Nephron progenitor cell (in vitro differentiated cells): ENCODE measurements at places on chromosomes 3 and 15.

DNA sequence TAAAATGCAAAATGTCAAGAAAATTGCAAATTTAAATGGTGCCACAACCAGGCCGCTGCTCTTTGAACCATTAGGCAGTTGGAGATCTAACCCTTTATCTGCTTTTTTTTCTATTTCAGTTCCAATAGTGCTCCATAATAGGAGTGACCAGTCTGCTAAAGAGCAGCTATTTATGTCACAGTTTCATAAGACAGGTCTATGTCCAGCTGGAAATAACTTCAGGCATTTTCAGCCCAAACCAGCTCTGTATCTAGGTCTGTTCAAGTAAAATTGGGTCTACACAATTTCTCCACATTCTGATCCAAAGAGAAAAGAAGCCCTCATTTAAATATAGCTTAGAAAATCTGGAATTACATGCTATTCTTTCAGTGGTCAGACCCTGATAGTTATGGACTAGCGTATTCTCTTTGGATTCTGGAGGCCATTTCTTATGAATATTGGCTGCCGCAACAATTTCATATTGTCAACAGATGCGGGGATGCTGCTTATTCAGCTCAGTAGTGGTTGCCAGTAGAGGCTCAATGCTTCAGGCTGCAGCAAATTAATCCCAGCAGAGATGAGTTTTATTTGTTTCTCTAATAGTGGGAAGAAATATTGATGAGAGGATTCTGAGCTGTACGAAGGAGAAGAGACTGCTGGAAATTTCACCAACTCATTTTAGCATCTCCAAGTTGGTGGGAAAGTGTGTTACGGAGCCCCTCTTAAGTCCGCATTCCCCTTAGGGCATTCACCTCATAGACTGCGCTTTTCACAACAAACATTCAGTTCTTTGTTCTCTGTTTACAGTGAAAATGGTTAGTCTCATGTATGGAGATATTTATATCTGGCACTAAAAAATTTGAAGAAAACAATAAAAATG is 887.0 kb downstream of the ROBO1 start:
- no peak for DNase-seq

DNA sequence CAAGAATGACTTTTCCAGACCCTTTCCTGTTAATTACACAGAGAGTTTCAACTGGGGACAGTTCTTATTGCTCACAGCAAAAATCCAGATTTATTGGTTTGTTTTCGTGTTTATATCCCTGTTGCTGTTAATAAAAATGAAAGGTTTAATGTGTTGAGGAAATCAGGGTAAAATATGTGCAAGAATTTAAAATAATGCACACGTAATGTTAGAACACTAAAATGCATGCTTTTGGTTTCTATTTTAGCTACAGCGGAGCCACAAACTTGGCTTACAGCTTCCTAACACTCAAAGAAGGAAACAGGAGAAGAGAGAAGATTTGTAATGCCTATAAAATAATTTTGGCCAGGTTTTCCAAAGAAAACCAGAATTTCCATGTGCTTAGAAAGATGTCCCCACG is 62.7 kb downstream of the CASR start:
- no peak for DNase-seq

DNA sequence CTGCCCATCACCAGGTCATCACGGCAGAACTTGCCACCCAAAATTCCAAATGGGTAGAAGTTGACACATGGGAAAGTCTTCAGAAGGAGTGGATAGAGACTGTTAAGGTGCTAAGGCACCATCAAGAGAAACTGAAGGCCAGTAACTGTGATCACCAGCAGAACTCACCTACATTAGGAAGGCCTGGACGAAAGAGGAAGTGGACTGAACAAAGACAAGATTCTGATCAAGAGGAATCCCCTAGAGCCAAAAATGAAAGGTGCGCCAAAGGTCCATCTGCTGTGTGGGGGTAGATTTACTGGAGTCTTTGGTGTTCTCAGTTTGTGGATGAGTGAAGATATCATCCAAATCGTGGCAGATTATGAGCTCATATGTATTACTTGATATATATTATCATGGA is 46.3 kb upstream of the P3H2 start:
- no peak for DNase-seq

GRCh38 chr3:44680921-44681455 is 31.5 kb upstream of the ZNF502 start:
- DNase-seq = no peak

GRCh38 chr3:170502297-170502696 is 83.6 kb downstream of the SLC7A14 start:
- no peak for DNase-seq

- no peak for DNase-seq
Observed at GRCh38 chr3:145088917-145089316, 1072.1 kb downstream of the PLOD2 start.

DNA sequence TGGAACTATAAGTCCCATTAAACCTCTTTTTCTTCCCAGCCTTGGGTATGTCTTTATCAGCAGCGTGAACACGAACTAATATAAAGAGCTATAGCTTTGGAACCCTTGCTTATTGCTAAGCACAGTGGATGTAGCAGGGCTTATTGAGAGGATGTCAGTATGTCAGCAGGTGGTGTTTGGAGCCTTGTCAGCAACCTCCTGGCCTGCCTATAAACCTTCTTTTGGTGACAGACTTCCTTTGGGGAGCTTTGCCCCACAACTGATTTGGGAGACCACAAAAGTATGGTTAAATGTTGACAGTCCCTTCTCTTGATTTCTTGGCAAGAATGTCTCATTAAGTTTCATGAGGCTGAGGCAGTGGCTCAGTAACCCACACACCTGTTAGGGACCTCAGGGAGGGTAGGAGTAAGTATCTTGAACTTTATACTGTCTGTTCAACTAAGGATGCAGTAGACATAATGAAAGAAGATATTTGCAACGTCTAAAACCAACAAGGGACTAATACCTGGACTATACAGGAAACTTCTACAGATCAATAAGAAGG is 14.8 kb downstream of the CCNDBP1 start:
- no peak for DNase-seq

DNA sequence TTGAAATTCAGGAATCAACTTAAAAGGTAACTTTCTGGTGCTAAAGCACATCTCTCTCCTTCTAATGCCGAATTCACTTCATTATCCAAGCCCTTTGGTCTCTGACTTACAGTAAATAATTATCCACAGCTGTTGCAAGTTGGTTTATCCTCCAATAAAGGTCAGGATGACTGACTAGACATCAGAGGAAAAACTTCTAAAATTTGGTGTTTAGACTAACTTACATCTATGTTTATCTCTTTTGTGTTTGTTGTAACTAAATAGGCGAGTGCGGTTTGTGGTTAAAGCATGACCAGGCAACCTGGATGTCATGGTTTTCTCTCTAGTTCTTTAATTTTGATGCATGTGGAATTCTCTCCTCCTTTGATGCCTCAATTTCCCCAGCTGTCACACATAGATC is 237.4 kb upstream of the LRTM1 start:
- no peak for DNase-seq

GRCh38 chr3:2976796-2977195 is 133.4 kb downstream of the IL5RA start:
- no peak for DNase-seq

GRCh38 chr15:68151277-68151676 is 53.9 kb downstream of the CALML4 start:
- no peak for DNase-seq

DNA sequence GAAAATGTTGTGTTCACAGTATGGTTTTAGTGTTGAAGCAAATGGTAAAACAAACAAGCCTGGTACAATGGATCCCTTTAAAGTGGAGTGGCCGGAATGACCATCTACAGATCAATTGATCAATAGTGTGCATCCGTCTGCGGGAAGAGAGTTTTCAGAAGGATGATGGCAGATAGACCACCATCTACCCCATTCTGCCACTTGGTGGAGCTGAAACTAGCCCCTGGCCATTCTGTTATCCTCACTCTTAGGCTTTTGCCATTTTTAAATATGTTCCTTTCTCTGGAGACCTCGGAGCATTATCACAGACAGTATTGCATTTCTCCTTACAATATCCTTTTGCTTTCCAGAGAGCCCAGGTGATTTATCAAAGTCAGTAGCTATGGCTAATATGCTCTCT is 258.9 kb upstream of the CFAP20DC start:
- no peak for DNase-seq

- no peak for DNase-seq
Observed at GRCh38 chr3:14452740-14453710, 50.6 kb downstream of the SLC6A6 start.

- peak; percentile 72 for DNase-seq
Observed at GRCh38 chr15:73927003-73927475, 777 bp downstream of the LOXL1 start.

DNA sequence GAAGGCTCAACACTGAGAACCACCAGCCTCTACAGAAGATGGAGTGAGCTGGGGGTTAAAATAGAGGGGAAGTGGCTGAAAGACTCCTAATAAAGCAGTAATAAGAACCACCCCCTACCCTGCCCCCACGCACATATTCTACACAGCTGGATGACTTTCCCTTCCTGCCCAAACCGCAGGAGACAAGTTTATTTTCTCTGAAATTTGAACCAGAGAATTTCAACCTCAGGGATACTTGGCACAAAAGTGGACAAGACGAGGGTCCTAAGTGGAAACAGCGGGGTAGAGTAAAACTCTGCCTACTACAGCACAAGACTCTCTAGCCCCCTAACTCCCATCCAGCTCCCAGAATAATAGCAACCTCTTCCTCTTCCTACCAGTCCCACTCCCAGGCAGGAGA is 28.4 kb downstream of the USF3 start:
- peak; percentile 4 for DNase-seq

DNA sequence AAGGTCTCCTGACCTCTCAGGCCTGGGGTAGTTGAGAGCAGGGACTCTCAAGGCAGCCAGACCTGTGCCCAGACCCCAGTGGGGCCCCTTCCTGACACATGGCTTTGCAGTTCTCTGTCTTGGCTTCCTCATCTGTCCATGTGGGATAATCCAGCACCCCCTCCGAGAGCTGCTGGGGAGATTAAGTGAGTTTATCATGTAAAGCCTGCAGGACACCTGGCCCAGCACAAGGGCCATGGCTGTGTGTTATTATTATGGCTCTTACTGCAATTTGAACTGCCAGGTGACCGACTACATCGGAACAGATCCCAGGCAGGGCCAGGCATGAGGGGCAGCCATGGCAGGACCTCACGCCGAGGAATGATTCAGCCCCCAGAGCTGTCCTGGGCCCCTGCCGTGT is 12.6 kb downstream of the DUSP7 start:
- no peak for DNase-seq

GRCh38 chr3:22284559-22284958 is 533.5 kb upstream of the ZNF385D start:
- no peak for DNase-seq

DNA sequence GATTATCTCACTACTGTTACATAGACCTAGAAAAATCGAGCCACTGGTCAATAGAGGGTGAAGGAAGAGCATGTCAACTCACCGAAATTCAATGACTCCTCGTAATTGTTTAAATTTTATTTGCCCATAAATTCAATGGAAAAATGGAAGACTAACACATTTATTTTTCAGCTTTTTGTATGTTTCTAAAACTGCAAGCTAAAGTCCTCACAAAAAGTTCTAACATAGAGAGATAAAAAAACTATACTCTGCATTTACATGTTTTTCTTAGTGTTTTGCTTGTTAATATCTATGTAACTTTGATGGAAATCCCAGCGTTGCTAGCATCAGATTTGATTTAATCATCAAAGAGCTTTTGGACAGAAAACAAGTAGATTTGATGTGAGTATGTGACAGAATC is 6.8 kb downstream of the ARPP21 start:
- DNase-seq = no peak

DNA sequence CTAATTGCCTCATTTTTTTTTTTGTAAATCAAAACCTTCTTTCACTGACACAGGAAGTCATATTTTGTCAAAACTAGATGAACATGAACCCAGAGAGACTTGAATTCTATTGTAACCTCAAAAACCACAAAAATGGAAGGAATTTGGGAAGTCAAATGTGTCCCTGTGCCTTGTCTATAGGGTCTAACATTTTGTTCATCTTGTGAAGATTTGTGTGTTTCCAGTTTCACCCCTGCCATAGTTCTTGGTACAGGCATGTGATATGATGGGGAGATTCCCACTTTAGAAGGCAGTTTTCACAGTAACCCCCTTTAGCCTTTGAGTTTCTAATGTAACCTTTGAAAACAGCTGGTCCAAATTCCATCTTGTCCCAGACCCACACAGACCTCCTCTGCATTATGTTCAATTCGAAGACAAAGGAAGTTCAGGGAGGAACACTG is 318.5 kb upstream of the ADAMTS9 start:
- no peak for DNase-seq

DNA sequence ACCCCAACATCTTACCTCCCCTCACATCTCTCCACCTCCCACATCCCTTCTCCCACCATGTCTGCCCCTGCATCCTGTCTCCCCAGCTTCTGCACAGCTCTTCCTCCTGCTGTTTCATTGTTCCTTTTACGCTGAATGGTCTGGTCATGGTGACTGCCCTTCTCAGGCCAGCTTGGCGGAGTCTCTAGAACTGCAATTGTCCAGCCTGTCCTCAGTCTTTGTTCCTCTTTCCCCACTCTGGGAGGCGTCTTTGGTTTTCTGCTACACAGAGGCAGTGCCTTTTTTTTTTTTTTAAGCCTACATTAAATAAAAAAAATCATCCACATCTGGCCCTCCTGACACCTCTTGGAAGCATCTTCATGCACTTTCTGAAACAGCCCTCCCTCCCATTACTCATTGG is 49.1 kb upstream of the SEC22A start:
- no peak for DNase-seq

DNA sequence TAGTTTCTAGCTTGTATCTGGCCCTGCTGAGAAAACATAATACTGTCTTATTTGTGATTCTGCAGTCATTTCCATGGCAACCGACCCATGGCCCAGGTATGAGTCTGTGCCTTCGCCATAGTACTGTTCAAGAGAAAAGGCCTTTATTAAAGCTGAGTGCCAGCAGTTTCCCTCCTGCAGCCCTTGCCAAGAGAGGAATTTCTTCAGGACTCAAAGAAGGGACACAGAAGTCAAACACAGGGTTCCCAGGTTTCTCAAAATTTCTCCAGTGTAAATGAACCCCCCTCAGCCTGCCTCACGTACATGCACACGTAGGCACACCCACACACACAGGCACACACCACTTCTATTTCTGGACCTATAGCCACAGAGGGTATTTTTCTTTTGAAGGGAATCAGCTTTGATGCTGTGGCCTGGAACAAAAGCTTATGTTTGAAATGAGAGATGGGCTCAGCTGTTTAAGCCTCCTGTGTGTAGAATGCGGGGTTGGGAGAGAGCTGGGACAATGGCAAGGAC is 269.2 kb downstream of the PDCD6IP start:
- no peak for DNase-seq

DNA sequence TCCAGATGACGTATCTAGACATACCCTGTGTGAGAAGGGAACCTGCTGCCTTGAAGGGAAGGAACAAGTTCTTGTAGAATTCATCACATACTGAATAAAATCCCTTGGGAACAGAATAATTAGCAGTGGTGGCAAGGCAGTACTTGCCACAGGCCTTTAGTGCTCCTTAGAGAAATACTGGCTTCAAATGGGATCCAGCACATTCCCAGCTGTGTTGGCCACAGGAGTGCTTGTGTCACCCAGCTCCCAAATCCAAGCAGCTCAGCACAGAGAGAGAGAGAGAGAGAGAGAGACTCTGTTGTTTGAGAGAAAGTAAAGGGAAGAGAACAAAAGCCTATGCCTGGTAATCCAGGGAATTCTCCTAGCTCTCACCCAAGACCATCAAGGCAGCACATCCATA is 969.0 kb upstream of the ALCAM start:
- no peak for DNase-seq
